ENCODE measurements at places on chromosomes 7 and 10.

GRCh38 chr7:73880755-73881328 lies 19.9 kb downstream of the TMEM270 start:
- DNase-seq, result no peak

DNA sequence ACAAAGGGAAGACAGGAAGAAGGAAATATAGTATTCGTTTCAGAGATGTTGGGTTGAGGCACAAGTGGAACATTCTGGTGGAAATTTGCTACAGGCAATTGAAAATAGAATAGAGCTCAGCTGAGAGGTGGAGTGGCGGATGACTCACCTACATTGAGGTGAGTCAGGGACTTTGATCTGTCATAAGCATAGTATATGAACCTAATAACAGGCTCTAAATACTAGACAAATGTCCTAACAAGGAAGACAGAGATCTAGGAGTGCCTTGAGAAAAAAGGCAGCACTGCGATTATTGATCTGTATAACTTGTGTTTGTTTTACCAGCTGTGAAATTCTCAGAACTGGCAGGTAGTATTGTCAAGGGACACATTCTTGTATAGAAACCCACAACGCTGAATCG lies 907 bp upstream of the IFRD1 start:
- DNase-seq, result peak; percentile 28

DNA sequence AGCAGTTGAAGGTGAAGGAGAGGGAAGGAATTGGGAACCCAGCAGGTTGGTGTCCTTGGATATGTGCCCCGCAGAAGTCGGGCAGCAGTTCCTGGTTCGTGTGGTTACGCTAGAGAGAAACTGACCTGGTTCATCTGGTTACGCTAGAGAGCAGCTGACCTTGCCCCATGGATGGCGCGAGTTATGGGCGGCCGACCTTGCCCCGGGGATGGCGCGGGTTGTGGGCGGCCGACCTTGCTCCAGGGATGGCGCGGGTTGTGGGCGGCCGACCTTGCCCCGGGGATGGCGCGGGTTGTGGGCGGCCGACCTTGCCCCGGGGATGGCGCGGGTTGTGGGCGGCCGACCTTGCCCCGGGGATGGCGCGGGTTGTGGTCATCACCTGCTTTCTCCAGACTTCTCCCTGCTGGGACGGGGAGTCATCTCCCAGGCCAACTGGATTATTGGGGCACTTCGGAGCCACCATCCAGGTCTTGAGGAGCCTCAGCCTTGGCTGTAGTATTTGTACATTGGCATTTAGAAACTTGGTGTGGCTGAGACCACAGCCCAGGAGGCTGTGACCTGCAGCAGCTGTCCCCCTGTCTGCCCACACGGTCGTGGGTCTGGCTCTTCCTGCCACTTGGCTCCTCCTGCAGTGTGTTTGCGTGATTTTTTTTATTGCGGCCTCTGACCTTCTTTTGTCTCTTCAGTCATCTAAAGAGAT lies 6.1 kb downstream of the GET4 start:
- no peak for DNase-seq

- no peak for DNase-seq
Observed at GRCh38 chr7:106568680-106569499, 92.1 kb downstream of the CCDC71L start.

DNA sequence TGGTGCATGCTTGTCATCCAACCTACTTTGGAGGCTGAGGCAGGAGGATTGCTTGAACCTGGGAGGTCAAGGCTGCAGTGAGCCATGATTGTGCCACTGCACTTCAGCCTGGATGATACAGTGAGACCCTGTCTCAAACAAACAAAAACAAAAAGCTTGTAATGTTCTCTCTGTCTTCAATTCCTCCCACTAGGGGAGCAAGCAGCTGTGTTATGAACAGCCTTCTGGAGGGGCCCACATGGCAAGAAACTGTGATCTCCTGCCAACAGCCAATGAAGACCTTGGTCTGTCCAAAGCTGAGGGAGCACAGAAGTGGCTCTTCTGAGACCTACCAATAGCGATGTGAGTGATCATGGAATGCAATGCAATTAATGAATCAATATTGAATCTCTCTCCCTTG lies 229.2 kb downstream of the SEC23IP start:
- no peak for DNase-seq

GRCh38 chr10:123521076-123521475 lies 145.1 kb upstream of the GPR26 start:
- no peak for DNase-seq

GRCh38 chr10:53135897-53136253 lies 363.3 kb upstream of the MBL2 start:
- DNase-seq, result no peak

- DNase-seq, result no peak
Observed at GRCh38 chr7:120920591-120921274, 29.8 kb upstream of the ING3 start.

DNA sequence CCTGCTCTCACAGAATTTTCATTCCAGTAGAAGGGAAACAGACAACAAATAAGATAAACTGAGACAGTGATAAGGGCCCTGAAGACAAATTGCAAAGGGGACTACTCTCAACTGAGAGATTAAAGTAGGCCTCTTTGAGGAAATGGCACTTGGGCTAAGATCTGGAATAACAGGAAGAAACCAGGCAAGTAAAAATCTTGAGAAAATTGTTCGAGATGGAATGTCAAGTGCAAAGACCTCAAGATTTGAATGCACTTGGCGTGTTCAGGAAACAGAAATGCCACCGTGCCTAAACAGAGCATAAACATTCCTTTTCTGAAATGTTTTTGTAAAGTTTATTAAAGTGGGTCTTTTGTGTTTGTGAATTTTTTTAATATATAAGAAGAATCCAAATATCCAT lies 10.7 kb downstream of the ARMH3 start:
- DNase-seq, result no peak

DNA sequence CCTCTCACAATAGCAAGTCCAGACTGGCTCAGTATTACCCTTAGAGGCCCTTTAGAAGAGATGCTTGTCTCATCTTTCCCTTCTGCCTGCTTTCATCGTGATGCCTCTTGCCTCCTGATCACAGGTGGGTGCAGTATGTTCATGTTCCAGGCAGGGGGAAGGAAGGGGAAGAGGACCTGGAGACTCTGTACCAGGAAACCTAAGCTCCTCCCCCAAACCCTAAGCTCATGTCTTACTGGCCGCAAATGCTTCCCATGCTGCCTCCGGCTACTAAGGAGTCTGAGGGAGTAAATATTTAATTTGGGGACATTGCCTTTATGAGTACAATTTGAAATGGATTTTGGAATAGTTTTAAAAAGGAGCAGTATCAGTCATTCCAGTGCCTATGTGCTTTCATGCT lies 192.6 kb downstream of the CDCA7L start:
- DNase-seq, result no peak

DNA sequence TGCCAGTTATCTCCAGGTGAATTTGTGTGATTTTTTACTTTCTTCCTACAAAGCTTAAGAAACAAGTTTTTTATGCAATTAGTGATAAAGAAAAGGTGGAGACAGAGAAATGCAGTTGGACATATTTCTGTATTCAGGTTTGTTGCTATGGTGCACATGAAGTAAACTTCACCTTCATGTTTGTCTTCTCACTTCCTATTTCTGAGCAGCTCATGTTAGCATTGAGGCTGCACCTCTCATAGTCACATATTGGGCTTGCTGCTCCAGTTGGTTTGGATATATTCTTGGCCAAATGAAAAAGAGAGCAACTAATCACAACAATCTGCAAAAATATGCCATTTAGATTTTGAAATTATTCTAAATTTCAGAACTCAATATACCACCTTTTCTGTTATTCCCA lies 475.6 kb upstream of the ZWINT start:
- DNase-seq, result no peak

DNA sequence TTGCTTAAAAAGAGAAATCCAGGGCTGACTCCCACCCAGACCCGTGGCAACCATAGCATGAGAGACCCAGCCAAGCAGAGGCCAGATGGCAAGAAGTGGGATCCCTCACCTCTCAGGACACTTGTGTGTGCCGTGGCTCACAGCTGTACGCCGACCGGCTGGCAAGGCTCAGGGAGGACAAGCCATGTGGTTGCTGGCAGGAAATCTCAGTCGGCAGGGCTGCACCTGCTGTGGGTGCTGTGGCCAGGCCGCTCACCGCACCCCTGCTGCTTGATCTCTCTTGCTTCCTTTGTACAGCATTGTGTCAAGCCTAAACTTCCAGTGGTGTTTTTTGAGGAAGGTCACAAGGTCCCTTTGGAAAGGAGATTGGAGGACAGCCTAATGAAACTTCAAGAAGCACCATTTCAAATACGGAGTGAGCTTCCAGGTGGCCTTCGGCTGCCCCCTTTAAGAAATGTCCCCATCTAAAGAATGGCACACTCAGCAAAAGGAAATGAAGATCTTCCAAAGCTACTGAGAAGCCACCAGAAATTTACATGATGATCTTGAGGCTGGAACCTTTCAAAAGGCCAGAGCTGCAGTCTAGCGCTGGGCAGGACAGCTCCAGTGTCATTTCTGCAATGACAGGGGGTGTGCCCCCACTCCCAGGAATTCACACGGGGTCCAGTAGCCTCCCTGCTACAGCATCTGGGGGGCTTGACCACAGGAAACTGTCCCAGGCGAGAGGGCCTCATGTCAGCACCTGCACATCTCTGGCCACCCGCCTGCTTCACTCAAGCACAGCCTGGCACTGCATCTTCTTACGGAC lies 409.0 kb upstream of the MGMT start:
- DNase-seq, result no peak

- no peak for DNase-seq
Observed at GRCh38 chr10:96831200-96831866, 765 bp upstream of the LCOR start.

- DNase-seq, result no peak
Observed at GRCh38 chr7:25646726-25647413, 418.6 kb upstream of the NPVF start.

- no peak for DNase-seq
Observed at GRCh38 chr10:69825604-69826003, 23.9 kb downstream of the COL13A1 start.

GRCh38 chr7:94391726-94392392 lies 2.8 kb upstream of the COL1A2 start:
- DNase-seq, result no peak

DNA sequence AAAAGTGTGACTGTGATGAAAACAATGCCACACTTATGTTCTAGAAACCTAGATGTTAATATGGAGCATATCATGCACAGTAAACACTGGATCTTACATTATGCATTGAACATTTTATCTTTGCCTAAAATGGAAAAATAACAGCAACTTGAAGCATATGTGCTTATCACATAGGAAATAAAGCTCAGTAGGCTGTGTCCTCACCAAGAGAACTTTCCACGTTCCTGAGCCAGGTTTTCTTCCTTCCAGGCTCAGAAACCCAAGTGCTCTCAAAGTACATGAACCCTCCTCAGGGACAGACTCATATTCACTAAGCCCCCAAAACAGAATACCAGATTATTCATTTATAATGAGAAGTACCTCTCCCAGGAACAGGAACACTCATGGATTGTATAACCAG lies 79.4 kb upstream of the PRKAR2B start:
- no peak for DNase-seq

DNA sequence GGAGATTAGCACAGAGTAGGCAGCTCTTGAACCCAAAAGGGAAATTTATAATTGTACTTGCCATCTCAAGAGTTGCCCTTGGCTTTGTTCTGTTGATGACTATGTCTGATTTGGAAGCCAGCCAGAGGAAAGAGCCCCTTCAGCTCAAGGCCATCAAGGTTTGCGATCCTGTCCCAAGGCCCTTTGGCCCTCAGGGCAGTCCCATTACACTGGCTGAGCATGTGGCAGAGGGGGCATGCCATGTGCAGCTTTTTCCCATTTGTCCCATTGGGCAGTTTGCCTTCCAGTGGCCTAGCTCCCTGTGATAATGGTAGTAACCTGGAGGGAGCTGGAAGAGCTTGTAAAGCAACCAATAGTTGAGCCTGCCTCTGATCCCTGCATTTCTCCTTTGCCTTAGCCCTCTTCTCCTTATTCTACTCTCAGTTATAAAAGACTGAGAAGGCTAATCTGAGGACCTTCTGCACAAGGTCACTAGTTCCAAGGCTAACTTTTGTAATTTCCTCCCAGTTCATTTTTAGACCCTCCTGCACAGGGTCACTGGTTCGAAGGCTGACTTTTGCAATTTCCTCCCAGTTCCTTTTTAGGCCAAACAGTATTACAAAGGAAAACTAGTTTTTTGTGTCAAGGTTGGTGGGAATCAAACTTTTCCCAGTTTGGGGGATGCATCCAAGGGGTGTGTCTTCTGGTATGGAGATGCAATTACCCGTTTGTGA lies 31.0 kb upstream of the ARHGAP12 start:
- no peak for DNase-seq

GRCh38 chr7:17640730-17641377 lies 299.4 kb downstream of the SNX13 start:
- DNase-seq, result no peak

DNA sequence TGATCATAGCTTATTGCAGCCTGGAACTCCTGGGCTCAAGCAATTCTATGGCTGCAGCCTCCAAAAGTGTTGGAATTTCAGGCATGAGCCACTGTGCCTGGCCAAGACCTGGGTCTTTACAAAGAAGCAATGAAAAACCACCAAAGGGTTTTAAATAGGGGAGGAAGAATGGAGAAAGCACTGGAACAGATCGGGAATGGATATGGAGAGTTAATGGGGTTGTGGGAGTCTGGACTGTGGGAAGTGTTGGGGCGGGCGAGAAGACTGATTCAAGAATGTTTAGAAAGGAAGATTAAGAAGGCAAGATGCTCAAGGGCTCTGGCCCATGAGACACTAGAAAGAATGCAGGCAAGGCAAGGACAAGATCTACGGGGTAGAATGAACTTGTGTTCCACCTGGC lies 98.5 kb downstream of the CARD11 start:
- no peak for DNase-seq

DNA sequence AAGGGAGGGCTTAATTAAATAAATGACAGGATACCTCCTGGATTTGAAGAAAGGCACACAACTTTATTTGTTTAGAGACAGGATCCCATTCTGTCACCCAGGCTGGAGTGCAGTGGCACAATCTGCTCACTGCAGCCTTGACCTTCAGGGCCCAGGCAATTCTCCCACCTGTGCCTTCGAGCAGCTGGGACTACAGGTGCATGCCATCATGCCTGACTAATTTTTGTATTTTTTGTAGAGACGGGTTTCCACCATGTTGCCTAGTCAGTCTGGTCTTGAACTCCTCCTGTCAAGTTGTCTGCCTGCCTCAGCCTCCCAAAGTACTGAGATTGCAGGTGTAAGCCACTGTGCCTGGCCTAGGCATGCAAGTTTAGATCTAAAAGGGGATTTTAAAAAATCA lies 272.7 kb upstream of the MBL2 start:
- DNase-seq, result no peak

- no peak for DNase-seq
Observed at GRCh38 chr10:28842321-28842720, 165.0 kb downstream of the BAMBI start.

- no peak for DNase-seq
Observed at GRCh38 chr7:93828260-93828659, 62.3 kb downstream of the TFPI2 start.

- DNase-seq, result no peak
Observed at GRCh38 chr10:2790396-2791188, 276.8 kb upstream of the PFKP start.

DNA sequence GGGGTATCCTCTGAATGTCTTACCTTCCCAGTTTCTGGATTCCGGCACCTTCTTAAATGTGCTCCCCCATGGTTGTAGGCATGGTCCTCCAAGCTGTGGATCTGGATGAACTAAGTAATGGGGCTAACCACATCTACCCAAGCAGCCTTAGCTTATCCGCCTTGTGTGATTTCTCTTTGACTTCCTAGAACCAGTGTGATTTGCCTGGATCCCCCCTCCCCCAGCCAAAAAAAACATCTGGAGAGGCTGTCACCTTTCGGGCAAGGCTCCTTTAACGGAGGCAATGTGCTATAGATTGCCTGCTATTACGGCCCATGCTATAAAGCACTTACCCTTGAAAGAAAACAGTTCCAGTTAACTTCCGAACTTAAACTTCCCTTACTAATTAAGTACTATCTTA lies 33.9 kb downstream of the C1GALT1 start:
- DNase-seq, result no peak

All from stimulated activated CD4-positive, alpha-beta T cell treated with anti-CD3 and anti-CD28 coated beads, Interleukin-12 subunit alpha, Interleukin-12 subunit beta, amount 100 ng/mL, for 48 hours (primary cell).